ENCODE measurements at places on chromosomes 7 and 10.
A peak's percentile ranks its signal among the peaks of the same experiment; 100 is the strongest.

DNA sequence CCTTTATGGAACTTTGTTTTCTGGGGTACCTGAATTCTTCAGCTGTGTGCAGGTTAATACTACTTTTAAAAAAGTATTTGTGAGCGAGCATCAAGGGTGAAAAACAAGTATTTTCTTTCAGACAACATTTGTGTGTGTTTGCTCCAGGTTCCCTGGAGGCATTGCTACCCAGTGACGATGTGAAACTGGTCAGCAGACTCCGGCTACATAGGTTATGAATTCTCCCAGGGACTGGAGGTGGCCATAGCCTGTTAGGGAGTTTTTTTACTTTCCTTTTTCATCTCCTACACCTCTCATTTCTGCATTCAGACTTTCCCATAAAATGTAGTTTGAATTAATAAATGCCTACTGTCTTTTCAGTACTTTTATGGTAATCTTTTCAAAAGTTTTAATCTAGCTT is 7.6 kb downstream of the AKR1D1 start:
- DNase-seq: no peak

DNA sequence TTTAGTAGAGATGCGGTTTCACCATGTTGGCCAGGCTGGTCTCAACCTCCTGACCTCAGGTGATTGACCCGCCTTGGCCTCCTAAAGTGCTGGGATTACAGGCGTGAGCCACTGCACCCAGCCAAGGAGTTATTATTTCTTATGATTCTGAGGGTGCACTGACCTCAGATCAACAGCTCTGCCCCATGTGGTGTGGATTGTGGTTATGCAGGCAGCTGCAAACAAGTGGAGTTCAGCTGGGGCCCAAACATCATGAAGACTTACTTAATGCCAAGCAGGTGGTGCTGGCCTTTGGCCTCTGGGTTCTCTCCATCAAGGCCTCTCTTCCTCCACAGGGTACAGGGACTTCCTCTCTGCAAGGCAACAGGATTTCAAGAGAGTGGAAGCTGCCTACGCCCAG is 45.1 kb upstream of the OPTN start:
- DNase-seq: no peak

GRCh38 chr7:1752111-1752510 is 82.0 kb downstream of the ELFN1 start:
- DNase-seq: no peak

DNA sequence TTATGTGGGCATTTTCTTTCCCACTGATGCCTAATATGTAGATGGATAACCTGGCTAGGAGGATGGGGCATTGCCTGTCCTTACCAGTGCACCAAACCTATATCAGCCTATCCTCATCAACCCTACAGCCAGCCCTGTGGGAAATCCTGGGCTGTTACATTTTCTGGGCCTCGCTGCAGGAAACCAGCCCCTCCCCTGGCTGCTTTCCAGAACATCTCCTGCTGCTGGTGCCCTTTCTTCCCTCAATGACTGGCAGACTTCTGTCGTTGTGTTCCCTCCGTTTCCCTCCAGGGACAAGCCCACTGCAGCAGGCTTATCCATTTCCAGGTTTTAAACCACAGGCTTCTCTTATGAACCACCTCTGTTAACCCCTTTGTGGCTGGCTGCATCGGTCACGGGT is 486.1 kb upstream of the COBL start:
- no peak for DNase-seq

DNA sequence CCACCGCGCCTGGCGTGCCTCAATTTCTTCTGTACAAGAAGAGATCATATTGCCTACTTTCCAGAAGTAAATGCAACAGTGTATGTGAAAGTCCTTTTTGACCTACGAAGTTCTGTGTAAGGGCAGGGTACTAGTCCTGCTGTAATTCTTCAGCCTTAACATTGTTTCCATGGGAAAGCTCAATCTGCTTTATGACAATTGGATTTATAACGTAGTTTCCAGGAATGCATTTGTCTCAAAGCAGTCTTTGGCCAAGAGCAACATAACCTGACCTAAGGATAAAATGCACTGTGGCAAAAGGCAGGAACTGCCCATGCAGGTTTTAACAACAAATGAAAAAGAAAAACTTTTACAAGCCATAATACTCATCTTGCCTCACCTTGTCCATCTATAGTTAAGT is 108.1 kb upstream of the PODXL start:
- DNase-seq: no peak

- no peak for DNase-seq
Measured at GRCh38 chr7:93544691-93545090, 29.8 kb downstream of the CALCR start.

DNA sequence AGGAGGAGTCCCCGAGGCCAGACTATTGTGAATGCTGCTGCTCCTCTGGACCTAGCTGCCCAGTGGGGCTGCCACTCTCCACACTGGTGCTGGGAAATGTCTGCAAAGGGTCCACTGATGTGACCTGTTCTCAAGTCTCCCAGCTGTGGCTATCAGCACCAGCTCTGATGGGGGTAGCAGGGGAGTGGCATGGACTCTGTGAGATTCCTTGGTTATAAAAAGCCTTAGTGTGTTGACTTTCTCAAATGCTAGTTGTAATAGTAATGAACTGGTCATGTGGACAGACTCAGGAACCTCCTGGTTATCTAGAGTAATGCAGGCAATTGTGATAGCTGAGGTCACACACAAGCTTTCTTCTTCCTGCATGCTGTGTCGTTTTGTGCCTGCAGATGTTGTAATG is 34.1 kb upstream of the ARMC3 start:
- DNase-seq: no peak

GRCh38 chr7:108802650-108803049 is 233.0 kb downstream of the DNAJB9 start:
- DNase-seq: no peak

DNA sequence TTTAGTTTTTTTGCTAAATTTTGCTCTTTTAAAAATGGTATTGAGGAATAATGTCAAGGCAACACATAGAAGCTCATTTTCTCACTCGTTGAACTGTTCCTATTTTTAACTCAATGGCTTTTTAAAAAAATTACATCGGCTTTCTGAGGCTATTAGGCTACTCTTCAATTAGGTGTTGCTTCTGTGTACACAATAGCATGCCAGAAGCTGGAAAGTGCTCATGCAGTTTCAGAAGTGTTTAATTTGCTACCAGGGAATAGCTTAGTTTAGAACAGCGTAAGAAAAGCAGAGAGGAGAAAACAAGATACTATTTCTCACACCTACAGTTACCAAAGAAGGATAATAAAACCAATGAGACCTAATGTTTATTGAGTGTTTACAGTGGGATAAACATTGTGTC is 157.4 kb downstream of the NXPH1 start:
- DNase-seq: no peak

GRCh38 chr10:73262105-73262730 is 9.8 kb upstream of the MRPS16 start:
- DNase-seq: peak; percentile 95

DNA sequence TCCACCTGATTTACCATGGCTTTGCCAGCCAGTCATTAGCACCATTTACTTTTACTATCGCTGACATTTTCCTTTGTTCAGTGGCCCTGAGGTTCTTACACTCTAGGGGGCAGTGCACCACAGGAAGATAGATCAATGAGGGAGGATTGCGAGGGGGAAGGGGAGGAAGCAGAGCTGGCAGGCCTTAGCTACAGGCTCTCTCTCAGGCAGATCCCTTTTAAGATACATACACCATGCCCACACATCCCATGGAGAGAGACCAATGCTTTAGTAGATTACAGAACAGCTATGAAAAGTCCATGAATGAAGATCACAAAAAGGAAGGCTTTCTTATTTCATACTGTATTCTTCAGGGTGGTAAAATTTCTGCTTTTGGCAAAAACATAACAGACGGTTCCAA is 47.4 kb downstream of the DENND11 start:
- DNase-seq: peak; percentile 88

GRCh38 chr10:97046456-97047082 is 139.2 kb downstream of the SLIT1 start:
- DNase-seq: no peak

GRCh38 chr10:114638821-114639625 is 19.1 kb downstream of the ABLIM1 start:
- DNase-seq: peak; percentile 85

DNA sequence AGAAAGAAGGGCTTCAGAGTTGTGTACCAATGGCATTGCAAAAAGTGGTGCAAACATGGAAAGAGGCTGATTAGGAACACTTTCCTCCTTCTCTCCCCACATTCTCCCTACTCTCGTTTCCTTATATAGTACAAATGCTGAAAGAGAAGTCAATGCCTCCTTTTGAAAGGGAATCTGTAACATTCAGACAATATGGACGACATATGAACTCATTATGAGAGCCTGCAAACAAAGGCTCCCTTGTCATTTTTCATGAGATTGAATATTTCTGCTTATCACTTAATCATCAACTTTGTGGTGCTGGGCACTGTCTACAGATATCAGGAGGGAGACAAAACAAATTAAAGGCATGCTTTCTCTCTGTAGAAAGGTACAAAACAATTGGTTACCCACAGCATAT is 437.1 kb upstream of the PHF14 start:
- no peak for DNase-seq

GRCh38 chr10:100020142-100020885 is 10.6 kb upstream of the DNMBP start:
- DNase-seq: peak; percentile 37

DNA sequence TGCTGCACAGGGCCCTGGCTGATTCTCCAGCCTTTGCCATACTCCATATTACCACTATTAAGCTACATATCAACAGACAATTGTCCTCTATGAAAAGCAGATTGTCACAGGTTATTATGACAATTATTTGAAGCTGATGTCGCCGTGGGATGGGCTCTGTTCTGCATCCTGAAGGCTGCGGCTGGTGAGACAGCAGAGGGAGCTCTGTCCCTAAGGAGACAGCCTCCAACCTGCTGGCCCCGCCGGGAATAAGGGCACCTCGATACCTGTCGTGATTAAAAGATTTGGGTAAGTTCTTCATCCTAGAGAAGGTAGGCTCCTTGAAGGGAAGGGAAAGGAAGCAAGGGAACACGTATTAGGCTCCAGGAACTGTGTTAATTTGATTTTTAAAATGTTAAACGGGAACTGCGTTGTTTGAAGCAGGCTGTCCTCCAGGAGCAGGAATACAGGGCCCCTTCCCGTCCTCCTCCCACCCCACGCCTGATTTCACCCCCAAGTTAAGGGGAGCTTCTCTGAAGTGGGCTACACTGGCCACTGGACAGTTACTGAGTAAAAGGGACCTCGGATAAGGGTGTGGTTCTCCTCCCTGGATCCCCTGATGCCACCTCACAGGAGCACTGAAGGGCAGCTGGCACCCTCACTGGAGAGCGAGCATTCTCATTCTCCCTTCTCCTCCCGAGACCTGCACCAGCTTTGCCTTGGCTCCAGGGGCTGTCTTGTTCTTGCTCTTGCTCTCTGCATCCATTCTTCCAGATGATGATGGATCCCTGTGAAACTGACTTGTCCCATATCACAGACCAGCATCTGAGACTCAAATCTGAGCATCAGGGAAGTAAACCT is 11.8 kb upstream of the TIAL1 start:
- peak; percentile 57 for DNase-seq

GRCh38 chr7:140273417-140273816 is 96.6 kb upstream of the KDM7A start:
- DNase-seq: no peak

GRCh38 chr10:123119081-123119480 is 16.7 kb upstream of the HMX3 start:
- DNase-seq: no peak

DNA sequence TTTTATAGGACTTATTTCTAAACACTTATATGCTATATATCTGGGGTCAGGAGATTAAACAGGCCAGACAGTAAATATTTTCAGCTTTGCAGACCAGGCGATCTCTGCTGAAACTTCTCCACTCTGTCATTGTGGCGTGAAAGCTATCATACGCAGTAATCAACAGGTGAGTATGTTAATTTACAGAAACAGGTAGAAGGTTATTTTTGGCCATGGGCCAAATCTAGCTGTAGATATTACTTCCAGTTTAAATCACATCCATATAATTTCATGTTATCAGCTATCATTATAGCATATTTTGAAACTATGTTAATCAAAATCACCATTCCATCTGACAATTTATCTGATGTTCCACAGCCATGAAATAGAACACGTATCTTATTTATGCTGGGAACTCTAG is 67.8 kb downstream of the GPR37 start:
- DNase-seq: no peak

- no peak for DNase-seq
Measured at GRCh38 chr10:29415876-29416275, 127.0 kb downstream of the LYZL1 start.

DNA sequence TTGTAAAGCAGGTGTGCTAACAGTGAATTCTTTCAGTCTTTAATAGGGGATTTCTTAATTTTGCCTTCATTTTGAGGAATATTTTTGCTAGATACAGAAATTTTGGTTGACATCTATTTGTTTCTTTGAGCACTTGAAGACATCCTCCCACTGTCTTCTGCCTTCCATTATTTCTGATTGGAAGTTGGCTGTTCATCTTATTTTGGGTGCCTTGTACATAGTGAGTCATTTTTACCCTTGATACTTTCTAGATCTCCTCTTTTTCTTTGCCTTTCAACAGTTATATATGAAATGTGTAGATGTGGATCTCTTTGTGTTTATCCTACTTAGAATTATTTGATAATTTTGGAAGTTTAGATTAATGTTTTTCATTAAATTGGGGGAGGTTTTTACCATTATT is 631.0 kb downstream of the AUTS2 start:
- DNase-seq: no peak

- no peak for DNase-seq
Measured at GRCh38 chr10:49349390-49349789, 46.5 kb downstream of the DRGX start.

DNA sequence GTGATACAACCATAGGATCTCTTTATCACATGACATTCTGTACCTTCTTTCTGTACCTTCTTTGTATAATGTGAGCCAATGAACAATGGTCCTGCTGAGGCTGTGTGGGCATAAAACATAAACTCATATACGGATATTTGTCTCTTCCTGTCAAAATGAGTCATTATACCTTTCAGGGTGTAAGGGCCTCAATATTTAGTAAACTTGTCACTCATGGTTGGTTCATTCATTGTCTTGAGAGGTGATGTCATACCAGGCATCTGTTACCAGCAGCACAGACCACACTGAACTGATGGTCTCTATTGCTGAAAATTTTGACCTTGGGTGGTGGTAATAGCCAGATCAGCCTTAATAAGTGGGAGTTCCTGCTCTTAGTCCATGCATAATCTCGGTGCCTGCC is 287.6 kb upstream of the TPK1 start:
- DNase-seq: no peak
